D721Med (cell line): ENCODE measurements at places on chromosomes 7 and 10.

GRCh38 chr10:33547976-33548375, 213.5 kb upstream of the NRP1 start:
- no peak for DNase-seq

GRCh38 chr7:131652934-131653333, 96.5 kb upstream of the PODXL start:
- no peak for DNase-seq

DNA sequence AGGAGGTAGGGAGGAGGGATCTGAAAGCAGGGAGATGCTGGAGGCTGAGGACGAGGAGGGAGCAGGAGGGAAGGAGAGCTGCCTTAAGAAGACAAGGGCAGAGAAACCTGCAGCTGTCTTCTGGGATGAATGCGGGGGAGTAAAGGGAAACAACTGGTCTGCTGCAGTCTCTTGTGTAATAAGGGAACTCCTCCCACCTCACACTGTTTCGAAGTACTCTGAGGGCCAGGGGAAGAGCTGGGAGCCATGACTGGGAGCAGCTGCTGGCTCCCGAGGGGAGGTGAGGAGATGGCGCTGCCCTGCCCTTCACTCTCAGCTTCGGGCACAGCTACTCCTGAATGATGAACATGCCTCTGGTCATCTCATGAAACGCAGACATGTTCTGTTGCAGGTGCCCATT, 65.1 kb downstream of the CLEC2L start:
- DNase-seq: no peak

DNA sequence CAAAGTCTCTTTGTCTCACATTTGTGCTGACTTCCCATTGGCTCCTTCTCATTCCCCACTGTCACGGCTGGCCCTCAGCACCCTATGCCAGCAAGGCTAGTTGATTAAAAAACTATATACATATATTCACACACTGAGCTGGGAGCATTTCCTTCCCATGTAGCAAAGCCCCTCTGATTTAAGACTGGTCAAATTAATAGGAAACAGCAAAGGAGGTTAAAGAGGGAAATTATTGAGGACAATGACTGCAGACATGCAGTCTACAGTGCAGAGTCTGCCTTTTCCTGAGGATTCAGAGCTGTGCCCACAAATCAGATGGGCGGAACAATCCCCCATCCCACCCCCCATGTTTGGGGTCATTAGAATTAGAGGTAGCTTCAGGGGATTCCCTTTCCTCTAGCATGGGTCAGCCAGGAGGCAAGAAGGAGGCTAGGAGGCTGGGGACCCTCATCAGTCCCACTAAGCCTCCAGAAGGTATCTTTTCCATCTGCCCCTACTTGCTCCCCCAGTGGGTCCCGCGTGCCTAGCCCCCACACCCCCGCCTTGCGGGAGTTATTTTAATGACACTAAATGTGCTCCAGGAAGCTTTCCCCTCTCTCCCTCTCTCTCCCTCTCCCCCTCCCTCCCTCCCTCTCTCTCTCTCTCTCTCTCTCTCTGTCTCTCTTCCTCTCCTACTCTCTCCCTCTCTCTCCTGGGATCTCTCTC, 9.8 kb upstream of the DLX6 start:
- DNase-seq: no peak

- DNase-seq: no peak
These were observed 287.9 kb downstream of the TNS3 start for GRCh38 chr7:47293884-47294555.

GRCh38 chr7:21616796-21617436, 74.1 kb downstream of the DNAH11 start:
- no peak for DNase-seq

- no peak for DNase-seq
These were observed 5.5 kb downstream of the FOXL3 start for GRCh38 chr7:295155-296154.

- DNase-seq: no peak
These were observed 1.9 kb downstream of the ARID5B start for GRCh38 chr10:61903221-61903927.

GRCh38 chr7:103771294-103771693, 218.2 kb downstream of the RELN start:
- DNase-seq: no peak

GRCh38 chr10:62990126-62990525, 143.0 kb upstream of the NRBF2 start:
- DNase-seq: no peak

GRCh38 chr10:5045095-5045494, 41.4 kb upstream of the AKR1C2 start:
- no peak for DNase-seq

DNA sequence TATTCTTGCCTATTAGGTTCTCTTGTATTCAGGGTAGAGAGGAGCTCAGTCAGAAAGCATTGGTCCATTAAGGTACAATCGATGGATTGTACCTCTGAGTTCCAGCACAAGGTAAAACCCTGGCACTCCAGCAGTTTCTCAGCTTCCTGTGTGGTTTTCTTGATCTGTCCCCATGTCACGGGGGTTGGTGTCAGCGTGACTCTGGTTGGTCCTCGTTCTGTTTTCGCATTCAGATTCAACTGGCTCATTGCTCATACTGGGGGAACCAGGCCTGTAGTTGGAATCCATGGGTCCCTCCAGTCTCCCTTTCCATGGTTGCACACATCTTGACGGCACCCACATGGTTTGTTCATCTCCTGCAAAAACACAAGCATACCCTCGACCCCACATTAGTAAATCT, 32.7 kb upstream of the RASGEF1A start:
- DNase-seq: no peak

DNA sequence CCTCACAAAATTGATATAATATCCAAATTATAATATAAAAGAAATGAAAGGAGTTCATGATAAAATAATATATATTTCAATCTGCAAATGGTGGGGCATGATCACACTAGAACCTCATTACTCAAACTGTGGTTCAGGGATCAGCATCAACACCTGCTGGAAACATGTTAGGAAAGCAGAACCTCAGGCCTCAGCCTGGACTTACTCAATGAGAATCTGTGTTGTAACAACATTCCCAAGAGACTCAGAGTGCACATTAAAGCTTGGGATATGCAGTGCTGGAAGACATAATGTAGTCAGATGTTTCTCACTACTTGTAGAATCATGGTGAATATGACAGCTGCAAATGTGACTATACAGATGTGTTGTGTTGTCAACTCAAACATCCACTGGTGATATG, 81.7 kb upstream of the ITPRID1 start:
- no peak for DNase-seq

DNA sequence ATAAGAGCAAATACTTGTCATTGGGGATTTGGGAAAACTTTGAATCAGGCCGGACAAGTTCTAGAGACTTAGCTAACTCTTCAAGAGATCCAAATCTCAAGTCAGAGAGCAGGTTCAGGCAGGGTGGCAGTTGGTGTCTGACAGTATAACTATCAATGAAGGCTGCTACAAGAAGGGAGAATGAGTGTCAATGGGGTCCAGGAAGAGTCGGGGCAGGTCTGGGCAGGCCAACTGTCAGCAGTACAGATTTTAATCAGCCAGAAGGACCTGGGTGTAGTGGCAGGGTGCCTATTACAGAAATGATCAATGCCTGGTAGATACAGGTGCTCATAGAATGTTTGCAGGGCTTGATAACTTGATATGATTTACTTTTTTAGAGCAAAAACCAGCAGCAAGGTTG, 751.1 kb downstream of the GRM8 start:
- no peak for DNase-seq

DNA sequence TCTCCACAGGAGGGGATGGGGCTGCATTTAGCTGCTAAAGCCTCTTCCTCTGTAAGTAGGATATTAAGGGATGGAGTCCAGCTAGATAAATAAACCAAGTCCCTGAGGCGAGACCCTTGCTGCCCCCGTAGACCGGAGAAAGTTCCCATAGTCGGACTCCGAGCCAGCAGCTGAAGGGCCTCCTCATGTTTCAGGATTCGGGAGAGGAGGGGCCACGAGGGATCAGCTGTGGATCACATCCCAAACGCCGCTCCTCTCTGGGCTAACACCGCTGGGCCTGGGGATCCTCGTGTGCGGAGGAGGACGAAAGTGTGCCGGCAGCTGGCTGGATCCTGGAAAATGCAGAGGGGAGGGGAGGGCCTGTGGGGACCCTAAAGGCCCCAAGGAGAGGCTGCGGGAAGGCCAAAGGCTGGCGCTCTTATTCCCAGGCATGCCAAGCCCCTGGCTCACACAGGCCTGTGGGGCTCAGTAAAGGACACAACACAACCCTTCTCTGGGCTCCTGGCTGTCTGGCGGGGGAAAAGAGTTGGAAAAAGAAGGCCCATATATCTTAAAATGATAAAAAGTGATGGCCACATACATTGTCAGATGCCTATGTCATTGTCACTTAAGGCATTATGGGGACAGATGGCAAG, 82.5 kb upstream of the TMEM72 start:
- DNase-seq: no peak
